ENCODE measurements at places on chromosomes 5 and 9.

GRCh38 chr5:172637110-172637580 lies 3.9 kb upstream of the NEURL1B start:
- DNase-seq = no peak

DNA sequence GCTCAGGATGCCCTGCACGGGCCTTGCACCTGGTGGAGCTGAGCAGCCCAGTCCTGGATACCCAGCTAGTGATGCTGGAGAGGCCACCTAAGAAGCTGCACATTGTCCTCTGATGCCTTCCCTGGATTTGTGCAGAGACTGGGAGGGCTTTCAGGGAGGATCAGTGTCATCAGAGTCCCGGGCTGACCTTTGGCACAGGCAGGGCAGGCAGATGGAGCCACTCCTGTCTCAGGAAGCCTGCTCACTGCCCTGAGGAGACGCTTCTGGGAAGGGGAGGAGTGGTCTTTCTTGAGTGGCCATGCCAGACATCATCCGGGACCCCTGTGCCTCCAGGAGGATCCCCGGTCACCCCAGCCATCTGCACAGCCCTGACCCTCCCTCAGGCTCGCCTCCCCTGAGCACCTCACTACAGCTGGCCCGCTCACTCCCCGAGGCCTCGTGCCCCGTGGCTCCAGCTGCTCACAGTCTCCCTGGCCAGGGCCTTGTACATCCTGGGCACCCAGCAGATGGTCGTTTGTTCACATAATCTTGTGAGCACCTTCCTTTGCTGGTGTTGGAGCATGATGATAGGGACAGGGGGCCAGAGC lies 47.2 kb upstream of the FCN2 start:
- no peak for DNase-seq

- DNase-seq = no peak
Observed at GRCh38 chr9:135797507-135798262, 95.7 kb downstream of the KCNT1 start.

DNA sequence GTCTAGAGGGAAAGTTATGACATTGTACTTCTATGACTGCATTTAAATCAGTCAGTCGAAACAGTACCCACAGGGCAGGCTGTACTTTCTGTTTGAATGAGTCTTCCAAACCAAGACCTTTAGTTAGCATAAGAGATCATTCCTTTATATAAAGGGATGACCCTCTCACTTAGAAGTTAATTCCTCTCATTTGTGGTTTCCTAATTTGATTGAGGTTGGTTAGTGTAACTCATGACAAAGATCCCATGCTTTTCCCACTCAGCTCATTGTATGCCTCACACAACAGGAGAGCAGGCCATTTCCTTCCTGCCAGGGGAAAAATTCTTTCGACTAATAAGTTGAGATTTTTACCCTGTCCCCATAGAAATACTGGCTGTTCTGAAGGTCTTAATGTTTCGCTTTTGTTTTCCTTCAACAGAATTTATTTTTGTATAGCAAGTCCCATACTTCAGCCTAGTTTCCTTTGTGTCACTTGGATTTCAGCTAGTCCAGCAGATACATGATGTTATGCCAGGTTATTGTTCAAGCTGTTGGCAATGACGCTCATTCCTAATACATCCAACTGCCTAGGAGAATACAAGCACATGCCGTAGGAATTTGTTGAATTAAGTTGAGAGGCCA lies 500.7 kb downstream of the SPATA31D1 start:
- peak; percentile 54 for DNase-seq

DNA sequence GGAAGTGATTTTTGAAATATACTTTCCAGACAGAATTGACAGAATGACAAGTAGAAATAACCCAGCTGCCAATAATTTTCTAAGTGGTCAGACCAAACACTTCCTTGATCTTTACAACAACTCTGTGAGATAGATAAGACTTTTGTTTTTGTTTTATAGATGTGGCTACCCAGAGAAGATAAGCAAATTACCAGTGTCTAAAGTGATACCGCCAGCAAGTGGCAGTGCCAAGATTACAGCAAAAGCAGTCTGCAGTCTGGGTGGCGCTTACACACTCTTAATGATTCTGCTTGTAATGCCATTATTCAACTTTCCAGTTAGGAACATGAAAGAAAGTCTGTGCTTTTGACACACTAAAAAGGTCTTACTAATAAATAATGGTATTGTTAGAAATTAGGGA lies 92.1 kb downstream of the HCN1 start:
- no peak for DNase-seq

DNA sequence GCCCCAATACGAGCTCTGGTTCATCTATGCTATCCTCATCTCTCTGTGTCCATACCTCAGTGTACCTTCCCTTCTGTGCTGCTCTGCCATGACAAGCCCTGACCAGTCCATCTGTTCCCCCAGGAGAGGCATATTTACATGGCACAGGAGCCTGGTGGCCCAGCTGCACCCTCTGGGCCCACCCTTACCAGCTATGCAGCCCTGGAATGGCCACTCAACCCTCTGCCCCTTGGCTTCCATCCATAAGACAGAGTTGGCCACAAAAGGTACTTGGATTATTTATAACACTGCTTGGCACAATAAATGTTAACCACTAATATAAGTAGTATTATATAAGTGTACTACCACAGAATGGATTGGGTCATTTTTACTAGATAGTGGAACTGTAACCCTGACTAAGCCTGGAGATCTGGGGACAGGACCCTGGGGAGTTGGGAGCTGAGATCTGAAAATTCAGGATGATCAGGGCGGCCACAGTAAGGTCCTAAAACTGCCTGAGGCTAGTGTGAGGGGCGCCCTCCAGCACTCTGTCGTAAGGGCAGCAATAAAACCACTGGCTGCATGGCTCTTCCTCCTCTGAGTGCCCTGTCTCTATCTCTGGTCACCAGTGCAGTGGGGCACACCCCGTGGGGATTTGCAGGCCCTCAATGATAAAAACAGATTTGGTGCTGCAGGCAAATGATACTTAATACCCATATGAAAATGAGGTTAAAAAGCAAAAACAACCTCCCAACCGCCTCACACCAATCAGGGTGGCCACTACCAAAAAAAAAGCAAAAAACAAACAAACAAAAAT lies 65.8 kb downstream of the SEMA4D start:
- DNase-seq = no peak

GRCh38 chr9:106648799-106649198 lies 214.2 kb upstream of the ZNF462 start:
- no peak for DNase-seq

DNA sequence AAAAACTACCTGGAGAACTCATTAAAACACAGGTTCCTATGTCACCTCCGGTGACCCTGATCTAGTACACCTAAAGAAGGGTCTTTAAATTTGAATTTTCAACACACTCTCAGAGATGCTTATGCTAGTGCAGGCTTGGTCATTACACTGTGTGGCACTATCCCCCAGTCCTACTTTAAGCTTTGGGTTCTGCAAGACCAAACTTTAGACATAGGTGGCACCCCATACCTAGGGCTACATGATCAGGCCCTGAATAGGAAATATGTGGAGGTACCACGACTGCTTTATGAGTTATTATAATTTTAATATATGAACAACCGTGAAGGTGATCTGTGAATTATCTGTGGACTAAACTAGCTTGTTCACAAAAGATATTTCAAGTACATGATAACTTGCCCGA lies 201.3 kb upstream of the OR13F1 start:
- no peak for DNase-seq

- DNase-seq = no peak
Observed at GRCh38 chr9:91546574-91546973, 122.9 kb upstream of the NFIL3 start.

- peak; percentile 96 for DNase-seq
Observed at GRCh38 chr5:72452515-72453245, 54.5 kb downstream of the ZNF366 start.

- DNase-seq = no peak
Observed at GRCh38 chr5:6359555-6360322, 18.6 kb downstream of the MED10 start.

- no peak for DNase-seq
Observed at GRCh38 chr9:133767625-133768024, 29.5 kb upstream of the SARDH start.

- DNase-seq = no peak
Observed at GRCh38 chr5:57650360-57651069, 167.9 kb upstream of the ACTBL2 start.

GRCh38 chr9:89619019-89619418 lies 14.2 kb downstream of the GADD45G start:
- DNase-seq = no peak

- no peak for DNase-seq
Observed at GRCh38 chr5:95530416-95530815, 24.4 kb downstream of the SKIC3 start.

- no peak for DNase-seq
Observed at GRCh38 chr9:107172979-107173347, 110.1 kb upstream of the RAD23B start.

DNA sequence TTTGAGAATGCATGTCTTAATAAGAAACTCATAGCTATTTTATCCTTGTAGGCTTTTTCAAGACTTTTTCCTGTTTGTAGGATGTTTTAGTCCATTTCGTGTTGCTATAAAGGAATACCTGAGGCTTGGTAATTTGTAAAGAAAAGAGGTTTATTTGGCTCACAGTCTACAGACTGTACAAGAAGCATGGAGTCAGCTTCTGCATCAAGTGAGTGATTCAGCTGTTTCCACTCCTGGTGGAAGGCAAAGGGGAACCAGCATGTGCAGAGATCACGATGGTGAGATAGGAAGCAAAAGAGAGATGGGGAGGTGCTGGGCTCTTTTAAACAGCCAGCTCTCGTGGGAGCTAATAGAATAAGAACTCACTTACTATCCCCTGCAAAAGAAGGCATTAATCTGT lies 177.3 kb downstream of the ALDH1A1 start:
- no peak for DNase-seq

- DNase-seq = no peak
Observed at GRCh38 chr5:107545486-107545885, 125.3 kb downstream of the EFNA5 start.

GRCh38 chr5:158429564-158429963 lies 570.6 kb upstream of the CLINT1 start:
- DNase-seq = no peak

DNA sequence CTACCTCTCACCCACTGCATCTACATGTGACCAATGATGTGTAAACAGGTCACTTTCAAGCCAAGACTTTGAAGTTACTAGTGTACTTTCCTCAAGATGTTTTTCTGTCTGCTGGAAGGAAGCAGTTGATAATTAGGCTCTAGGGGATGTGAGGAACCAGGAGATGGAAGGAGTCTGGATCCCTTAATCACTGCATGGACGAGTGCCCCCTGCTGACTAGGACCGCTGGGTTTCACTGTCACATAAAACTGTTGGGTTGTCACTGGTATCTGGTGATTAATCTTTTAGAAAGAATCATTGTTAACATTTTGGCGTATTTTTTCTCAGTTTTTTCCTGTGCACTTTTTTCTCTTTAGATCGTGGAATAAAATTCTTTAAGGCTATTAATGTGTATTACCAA lies 79.5 kb downstream of the SREK1 start:
- DNase-seq = no peak

DNA sequence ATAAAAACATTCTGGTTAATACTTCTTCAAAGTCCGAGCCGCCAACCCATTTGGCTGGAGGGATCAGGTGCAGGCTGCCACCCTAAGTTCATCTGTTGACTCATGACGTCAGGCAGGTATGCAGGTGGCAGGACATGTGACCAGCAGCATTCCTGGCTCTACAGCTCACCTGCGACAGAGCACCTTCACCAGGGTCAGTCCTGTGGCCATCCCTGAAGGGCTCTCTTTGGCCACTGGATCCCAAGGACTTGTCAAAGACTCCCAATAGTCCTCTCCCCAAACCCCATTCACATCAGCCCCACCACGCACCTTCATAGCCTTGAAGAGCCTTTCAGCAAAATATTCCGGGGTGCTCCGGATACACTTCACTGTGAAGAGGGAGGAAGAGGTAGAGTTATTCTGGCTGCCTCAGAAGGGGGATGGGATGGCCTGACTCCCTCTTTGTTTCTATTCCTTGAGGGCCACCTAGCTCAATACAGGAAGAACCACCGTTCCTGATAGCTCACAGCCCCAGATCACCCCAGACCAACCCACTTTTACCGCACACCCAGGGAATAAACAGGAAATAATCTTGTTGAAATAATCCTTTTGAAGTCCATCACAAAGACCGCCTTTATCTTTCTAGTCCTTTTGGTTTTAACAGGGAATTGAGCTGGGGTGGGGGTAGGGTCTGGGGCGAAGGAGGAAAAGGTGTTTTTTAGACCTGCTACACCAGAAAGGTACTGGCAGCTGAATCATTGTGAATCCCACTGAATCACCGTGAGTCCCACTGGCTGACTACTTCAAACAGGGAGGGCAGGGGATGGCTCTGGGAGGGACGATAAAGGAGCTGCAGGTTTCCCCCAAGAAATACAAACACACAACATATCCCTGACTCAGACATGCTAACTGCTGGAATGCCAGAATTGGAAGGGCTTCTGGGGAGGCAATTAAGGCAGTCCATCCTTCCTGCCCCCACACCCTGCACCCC lies 26.4 kb downstream of the ANXA6 start:
- DNase-seq = no peak

DNA sequence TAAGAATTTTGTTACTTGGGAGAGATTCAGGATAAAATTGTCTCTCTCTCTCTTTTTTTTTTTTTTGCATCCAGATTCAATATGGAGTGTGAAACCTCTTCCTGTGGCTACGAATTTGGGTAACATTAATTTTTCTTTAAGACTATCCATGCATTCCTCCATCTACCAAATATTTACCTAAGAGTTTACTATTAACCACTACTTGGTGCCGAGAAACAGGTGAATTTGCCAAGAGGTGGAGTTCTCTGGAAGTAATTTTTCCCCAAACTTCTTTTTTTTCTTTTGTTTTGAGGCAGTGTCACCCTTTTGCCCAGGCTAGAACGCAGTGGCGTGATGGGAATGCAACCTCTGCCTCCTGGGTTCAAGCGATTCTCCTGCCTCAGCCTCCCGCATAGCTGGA lies 206.3 kb upstream of the VLDLR start:
- DNase-seq = no peak

DNA sequence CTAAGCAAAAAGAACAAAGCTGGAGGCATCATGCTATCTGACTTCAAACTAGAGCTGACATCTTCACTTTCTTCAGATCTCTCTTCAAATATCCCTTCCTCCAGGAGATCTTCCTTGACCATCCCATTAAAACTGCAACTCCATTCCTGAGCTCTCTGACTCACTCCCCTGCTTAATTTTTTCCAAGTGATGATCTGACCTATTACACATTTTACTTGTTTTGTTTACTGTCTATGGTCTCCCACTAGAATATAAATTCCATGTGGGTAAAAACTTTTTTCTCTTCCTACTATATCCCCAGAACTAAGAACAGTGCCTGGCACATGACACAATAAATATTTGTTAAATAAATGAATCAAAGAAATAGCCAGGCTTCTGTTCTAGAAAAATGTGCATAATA lies 87.5 kb downstream of the SLIT3 start:
- DNase-seq = no peak

- no peak for DNase-seq
Observed at GRCh38 chr9:125904155-125904851, 157.1 kb downstream of the PBX3 start.

DNA sequence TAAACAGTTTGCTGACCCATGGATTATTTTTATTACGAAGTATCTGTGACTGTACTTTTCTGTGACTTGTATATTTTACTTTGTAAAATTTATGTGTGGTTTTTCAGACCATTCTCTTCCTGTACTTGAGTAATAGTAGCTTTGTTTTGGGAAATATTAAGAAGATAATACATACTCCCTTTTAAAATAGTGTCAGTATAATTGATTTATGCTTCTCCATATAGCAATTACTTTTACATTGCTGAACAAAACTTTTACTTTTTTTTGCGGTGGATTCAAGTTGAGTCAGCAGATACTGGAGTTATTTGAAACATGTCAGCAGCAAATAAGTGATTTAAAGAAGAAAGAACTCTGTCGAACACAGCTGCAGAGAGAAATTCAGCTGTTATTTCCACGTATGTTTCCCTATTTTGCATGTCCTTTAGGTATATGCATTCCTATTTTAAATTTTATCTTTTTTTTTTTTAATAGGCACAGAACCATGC lies 28.4 kb downstream of the TENT2 start:
- DNase-seq = no peak

Data from forelimb muscle (tissue), 1 donor.